SJSA1 (cell line): ENCODE measurements at places on chromosomes 5 and 9.

DNA sequence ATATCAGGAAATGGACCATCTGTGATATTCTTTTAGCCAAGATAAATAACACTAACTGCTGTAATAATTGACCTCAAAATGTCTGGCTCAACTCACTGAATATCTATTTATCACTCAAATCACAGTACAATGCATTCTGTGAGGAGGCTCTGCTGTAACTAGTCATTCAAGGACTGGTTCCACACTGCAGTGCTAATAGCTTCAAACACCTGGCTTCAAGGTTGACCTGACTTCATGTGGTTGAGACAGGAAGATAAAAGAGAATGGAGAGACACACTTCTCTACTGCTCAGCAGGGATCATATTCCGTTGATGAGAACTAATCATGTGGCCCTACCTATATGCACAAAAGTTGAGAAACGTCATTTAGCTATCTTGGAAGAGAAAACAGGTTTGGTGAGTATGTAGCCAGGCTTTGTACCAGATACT is 3.4 kb upstream of the RHOBTB3 start:
- no peak for DNase-seq

- DNase-seq = no peak
Observed at GRCh38 chr9:131963072-131964030, 116.3 kb downstream of the MED27 start.

DNA sequence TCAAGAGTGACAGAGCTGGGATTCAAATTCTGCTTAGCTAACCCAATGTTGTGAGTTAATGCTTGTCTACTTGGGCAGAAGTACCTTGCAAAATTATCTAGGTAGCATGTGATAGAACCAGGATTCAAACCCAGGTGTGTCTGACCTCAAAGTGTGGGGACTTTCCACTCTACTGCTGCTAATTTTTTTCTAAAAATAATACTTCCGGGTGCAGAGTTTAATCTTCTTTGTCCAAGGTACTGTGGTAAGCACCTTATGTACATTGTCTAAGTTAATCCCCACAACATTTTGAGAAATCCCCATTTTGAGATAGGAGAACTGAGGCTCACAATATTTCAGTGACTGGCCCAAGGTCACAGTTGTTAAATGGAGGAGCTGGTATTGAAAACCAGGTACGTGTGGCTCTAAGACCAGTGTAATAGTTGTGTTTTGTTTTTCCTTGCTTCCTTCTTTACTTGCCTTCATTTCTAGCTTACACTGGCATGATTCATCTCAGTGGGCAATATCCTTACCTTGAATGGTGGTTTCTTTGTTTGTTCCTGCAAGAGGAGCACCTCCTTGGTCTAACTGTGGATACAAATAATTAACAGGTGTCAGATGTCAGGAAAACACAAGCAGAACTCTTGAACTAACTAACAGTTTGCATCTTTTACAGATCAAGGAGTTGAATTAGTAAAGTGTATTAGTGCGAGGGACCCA is 7.5 kb downstream of the ALDOB start:
- DNase-seq = no peak

DNA sequence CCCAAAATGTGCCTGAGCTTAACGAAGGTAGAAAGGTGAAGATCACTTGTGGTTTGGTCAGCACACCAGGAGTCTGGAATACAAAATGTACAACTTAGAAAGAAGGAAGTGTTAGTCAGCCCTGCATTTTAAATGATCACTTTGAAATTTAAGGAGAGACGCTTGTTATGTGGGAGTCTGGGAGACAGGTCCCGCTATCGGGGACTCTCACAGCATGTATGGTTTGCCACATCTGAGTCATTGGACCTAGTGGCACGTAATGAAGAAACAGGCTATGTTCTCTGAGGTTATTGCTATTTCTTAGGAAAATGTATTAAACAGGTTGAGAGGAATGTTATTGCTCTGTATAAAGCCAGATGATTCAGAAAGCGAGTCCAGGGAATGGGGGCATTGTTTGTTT is 2362.5 kb upstream of the WWC1 start:
- DNase-seq = no peak

- no peak for DNase-seq
Observed at GRCh38 chr9:75170898-75171360, 82.6 kb downstream of the OSTF1 start.

GRCh38 chr9:5886114-5886939 is 4.4 kb upstream of the MLANA start:
- DNase-seq = peak; percentile 55

DNA sequence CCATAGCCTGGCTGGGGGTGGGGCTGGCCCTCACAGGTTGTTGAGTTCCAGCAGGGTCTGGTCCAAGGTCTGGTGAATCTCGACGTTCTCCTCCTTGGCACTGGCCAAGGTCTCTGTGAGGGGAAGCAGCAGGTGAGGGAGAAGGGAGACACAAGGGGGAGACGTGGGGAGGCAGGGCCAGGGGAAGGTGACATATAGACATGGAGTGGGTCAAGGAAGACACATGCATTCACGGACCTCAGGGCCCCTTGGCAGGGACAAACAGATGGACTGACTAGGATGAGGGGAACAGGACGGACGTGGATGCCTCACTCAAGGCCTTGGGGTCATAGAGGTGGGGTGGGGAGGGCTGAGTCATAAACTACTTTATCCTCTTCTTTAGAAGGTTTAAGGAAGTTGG is 7.7 kb downstream of the TPM2 start:
- no peak for DNase-seq

- DNase-seq = no peak
Observed at GRCh38 chr5:77172713-77173328, 37.7 kb upstream of the PDE8B start.

GRCh38 chr9:127973169-127974000 is 7.4 kb downstream of the EEIG1 start:
- no peak for DNase-seq

DNA sequence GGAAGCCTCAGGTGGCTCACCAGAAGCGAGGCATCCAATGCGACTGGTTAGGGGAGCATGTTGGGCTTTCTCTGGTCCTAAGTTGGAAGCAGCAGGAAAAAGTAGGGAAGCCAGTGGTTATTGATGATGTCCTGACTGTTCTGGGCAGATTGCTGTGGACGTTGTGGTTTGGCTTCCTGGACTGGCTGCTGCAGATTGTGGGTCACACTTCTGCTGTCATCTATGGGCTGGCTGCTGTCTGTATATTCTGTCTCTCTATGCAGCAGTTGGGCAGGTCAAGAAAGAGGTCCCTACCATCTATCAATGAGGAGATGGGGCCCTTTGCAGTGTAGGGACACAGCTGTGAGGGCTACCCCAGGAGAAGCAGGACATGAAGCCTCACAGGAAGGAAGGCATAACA is 13.5 kb upstream of the MARCHF6 start:
- DNase-seq = peak; percentile 29

GRCh38 chr5:155978850-155979249 is 348.1 kb upstream of the SGCD start:
- DNase-seq = no peak

DNA sequence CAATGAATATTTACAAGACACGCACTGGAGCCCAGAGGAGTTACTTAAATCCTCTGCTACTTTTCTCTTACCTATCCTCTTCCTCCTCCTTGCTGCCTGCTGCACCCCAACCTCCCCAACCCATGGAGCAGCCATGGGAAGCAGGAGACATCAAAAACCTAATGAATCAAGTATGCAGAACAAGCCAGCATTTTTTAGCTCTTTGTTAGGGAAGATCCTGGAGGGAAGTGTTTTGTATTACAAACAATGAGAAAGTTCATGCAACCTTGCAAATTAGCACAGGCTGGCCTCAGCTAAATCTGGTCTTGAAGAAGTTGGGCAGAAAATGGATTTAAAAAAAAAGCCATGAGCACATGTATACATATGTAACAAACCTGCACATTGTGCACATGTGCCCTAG is 498.8 kb downstream of the KIF4B start:
- DNase-seq = no peak

DNA sequence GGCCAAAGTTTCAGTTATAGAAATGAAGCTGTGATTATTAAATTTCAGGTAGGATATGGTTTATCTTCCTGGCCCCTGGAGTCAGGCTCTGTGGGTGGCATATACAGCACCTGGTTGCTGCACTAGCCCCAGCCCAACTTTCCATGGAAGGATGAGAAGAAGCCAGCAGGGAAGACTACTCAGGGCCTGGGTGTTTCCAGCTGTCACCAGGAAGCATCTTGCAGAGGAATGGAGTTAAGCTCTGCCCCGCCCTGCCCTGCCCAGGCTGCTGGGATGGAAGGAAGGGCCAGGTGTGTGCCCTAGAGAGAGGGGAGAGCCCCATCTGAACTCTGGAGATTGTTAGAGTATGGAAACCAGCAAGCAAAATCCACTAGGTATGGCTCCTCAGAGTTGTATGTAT is 42.8 kb upstream of the FAT2 start:
- DNase-seq = no peak

- no peak for DNase-seq
Observed at GRCh38 chr9:135669616-135670285, 6.6 kb downstream of the LCN9 start.

DNA sequence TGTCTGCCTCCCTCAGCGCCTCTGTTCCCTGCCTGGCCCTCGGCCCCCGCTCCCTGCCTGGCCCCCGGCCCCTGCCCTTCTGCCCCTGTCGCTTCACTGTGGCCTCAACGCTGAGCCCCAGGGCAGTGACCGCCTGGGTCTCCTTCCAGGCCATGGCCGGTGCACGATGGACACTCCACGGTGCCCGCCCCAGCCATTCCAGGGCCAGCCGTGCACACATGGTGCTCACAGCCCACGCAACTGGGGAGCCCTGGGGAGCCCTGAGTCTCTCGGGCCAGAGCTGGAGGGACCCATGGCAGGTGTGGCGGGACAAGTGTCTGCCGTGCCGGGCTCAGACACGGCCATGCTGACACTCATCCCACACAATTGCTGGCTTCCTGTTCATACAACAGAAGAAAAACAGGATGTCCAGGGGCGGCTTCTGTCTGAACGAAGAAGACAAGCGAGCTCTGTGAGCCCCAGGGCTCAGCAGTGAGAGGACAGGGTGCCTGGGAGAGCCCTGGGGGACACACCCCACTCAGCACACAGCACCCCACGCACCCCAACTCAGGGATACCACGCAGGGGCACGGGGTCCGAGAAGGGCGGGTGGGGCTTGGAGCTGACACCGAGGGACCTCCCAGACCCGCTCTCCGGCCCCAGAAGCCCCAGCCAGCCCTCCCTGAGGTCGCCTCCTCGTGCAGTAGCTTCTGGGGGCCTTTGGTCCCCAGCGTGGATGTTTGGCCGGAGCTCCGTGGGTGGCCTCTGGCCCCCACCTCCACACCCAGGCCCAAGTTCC is 35.7 kb downstream of the EXD3 start:
- DNase-seq = no peak

DNA sequence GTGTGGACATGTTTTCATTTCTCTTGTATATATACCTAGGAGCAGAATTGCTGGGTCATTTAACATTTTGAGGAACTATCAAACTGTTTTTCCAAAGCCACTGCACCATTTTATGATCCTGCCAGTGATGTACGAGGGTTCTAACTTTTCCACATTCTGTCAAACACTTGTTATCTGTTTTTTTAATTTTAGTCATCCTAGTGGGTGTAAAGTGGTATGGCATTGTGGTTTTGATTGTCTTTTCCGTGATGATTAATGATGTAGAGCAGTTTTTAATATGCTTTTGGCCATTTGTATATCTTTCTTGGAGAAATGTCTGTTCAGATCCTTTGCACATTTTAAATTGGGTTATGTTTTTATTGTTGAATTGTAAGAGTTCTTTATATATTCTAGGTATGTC is 107.0 kb downstream of the MELK start:
- DNase-seq = no peak

GRCh38 chr5:144248015-144248414 is 77.3 kb downstream of the KCTD16 start:
- no peak for DNase-seq

DNA sequence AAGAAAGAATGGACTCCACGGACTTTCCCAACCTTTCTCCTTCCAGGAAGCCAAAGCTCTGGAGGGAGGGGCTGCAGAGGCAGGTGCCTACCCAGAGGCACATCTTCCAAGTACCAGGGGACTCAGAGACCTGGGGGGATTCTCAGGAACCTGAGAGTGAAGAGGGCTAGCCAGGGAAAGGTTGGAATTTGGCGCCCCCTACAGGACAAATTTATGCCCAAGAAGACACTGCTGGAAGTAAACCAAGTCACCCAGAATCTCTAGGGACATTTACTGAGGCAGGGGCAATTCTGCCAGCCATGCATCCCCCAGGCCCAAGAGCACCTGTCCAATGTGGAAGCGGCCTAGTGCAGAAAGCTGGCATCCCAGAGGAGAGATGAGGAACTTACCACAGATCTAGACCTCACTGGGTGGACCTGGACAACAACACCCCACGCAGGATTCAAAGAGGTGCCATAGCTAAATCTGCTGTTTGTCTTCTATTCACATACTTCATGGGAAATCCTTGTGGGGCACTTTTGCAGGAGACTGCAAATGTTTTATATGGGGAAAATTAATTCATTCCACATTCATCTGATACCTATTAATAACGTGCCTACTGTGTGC is 25.9 kb upstream of the IDNK start:
- DNase-seq = peak; percentile 31

- DNase-seq = no peak
Observed at GRCh38 chr5:114665551-114665950, 303.7 kb downstream of the KCNN2 start.

- no peak for DNase-seq
Observed at GRCh38 chr5:152686931-152687330, 281.9 kb upstream of the NMUR2 start.

DNA sequence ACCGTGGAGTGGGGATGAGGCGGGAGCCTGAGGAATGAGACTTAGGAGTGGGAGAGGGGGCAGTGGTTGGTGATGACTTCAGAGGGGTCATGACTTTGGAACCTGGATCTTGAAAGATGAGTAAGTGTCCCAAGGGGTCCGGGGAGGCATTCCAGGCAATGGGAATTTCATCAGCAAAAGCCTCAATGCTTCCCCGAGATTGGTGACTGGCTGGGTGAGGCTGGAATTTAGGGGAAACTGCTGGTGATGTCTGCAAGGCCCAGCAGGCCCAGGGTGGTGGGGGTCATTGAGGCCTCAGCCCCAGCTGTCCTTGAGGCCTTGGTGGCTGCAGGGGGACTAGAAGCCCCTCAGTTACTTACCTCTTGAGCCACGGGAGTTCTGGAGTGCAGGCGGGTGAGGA is 7.5 kb downstream of the NDST1 start:
- DNase-seq = no peak

- DNase-seq = no peak
Observed at GRCh38 chr5:77599679-77600078, 38.8 kb downstream of the OTP start.

- no peak for DNase-seq
Observed at GRCh38 chr9:135385793-135386192, 93.8 kb upstream of the PPP1R26 start.

- no peak for DNase-seq
Observed at GRCh38 chr5:66981266-66982055, 215.1 kb downstream of the CD180 start.

- peak; percentile 59 for DNase-seq
Observed at GRCh38 chr9:88949425-88949824, 41.8 kb upstream of the S1PR3 start.

GRCh38 chr9:104686081-104686480 is 8.2 kb upstream of the OR13D1 start:
- DNase-seq = no peak

DNA sequence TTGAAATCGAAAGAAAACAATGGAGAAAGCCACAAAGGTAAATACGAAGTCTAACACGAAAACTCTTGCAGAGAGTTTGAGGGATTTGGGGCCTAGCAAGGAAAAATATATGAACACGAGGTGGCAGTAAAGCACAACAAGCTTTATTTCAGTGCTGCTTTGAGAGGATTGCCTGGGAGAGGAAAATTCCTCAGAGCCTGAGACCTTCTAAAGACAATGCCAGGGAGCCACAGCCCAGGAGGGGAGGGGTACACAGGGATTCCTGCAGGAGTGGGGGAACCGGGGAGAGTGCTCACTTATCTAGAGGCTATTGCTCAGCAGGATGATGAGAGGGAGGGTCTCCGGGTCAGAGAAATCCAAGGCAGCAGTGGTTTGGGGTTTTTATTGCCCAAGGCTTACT is 134.9 kb upstream of the ADCY2 start:
- DNase-seq = peak; percentile 56
